Left ventricle myocardium superior (tissue), 1 donor: ENCODE measurements at places on chromosomes 5 and 9. TPM values are rescaled to one million over a fixed set of nuclear protein-coding genes. Genes with fewer than 3 reads are reported as not detected.
A peak's percentile ranks its signal among the peaks of the same experiment; 100 is the strongest.

GRCh38 chr5:170523142-170523551 is 19.3 kb downstream of the KCNIP1 start:
- DNase-seq, result no peak

COL15A1 gene
- total RNA-seq, result 47.2 TPM

DNA sequence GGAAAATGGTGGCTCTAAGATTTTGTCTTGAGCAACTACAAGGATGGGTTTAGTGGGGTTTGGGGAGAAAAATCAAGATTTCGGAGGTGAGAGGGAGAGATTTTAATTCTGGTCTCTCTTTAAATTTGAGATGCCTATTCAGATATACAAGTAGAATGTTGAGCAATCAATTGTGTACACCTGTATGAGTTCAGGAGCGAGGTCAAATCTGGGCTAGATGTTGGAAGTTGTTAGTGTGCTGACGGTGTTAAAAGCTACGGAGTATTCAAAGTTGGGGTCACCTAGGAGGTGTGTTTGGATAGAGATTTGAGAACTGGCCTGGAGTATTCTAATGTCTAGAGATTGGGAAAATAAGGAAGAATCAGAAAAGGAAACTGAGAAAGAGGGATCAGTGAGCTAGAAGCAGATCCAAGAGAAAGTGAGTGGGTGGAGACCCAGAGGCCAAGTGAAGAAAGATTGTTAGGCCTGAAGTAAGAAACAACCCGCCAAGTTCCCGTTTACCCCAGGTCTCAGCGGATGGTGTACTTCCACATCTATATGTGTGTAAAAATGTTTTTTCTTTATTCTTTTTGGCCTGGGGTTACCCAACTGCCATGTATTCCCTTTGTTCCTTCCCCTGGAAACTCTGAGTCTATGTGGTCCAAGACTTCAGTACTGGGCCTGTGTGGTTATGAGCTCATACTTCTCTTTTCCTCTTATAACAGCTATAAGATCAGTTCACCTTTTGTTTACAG is 11.9 kb upstream of the ARHGAP26 start:
- no peak for DNase-seq

DNA sequence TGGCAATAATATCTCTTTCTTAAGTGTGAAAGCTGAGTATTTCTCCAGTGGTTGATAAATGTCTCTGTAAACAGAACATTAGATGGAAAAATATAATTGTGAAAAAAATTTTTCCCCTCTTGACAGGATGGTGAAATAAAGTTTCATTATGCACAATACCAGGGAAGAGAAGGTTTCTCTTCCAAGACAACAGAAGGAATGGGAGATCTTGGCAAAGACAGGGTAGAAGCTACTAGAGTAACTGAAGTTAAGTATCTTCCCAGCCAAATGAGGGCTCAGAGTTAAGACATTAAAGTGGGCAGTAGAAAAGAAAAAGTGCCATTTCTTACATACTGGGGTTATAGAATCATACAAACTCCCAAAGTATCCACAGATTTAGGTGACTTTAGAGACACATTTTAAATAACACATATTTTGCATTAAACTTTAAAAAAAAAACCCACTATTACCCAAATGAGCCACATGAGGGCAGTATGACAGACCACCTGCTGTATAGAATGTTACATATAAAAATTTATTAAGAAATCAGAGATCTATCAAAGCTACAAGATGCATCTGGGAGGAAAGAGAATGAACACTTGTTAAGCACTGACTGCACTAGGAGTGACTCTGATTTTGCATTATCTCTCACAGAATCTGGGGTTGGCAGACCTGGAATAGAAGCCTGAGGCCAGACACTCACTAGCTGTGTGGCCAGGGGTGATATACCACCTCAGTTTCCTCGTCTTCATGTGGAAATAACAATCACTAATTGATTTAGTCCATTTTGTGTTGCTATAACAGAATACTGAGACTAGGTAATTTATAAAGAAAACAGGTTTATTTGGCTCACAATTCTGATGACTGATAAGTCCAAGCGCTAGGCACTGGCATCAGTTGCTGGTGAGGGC is 98.5 kb downstream of the ARSB start:
- DNase-seq, result no peak

LECT2 gene
- not detected for total RNA-seq

GRCh38 chr9:83511051-83511450 is 27.1 kb downstream of the FRMD3 start:
- DNase-seq, result no peak

DNA sequence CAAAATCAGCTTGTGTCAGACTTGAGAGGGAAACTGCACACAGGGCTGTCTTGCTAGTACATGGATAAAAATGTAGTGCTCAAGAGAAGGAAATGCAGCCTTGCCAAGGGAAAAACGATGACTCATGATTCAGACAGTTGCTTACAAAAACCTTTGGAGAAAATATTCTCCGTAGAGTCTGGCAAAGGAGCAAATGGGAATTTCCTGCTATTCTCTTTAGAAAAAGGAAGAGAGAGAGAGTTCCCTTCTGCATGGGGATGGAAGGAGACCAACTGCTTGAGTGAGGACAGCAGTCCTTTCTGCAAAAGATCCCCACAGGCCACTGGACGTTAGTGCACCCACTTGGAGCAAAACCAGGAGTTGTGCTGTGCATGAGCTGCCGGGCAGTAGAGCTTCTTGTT is 7.6 kb downstream of the IFNB1 start:
- peak; percentile 29 for DNase-seq

DNA sequence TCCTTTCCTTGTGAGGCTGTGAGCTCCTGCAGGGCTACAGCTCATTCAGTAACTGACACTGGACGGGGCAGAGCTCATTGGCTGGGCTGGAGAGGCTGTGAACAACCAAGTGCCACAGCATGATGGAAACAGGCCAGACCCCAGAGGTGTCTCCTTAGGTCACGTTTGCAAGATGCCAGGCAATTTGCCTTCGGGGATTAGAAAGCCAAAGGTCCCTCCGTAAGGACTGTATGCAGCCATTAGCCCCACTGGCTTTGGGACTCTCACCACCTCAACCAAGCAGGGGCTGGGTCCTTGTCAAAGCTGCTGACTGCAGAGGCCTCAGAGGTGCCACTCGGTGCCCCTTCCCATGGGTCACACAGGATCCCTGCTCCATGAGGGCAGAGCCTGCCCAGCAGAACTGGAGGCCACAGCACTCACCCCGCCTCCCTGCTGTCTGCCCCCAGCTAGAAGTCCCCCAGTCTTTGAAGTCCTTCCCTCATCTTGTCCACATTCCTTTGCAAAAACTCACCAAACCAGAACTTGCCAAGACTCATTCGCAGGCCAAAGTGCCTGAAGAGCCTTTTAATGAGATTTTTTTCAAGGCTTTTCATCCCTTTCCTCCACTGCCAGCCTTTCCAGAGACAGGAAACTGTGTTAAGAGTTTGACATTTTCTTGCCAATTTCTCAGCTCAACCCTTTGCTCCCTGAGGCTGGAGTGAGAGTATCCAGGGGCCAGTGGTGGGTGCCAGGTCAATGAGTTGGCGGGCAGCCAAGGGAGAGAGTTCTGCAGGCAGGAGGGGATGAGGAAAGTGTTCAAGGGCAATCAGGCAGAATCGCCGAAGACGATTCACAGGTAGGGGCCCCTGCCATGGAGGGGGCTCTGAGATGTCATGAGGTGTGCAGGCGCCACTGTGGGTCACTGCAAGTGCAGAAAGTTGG is 39.7 kb upstream of the SLC25A51 start:
- peak; percentile 50 for DNase-seq

TMEM171 gene
- total RNA-seq, result not detected

GRCh38 chr5:151694035-151694485 is 7.3 kb upstream of the SPARC start:
- no peak for DNase-seq

DNA sequence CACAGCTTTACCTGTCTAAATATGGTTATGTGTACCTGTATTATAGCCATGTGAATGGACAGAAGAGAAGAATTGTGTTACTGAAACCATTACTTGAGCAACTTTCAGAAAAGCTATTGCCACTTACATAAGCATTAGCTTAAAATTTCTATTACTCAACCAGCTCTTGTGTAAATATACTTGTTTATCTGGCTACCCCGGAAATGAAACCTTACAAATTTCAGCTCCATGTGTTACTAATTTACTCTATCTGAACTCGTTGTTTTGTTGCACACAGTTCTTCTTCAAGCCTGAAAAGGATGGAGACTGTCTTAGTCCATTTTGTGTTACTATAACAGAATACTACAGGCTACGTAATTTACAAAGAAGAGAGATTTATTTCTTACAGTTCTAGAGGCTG is 22.5 kb upstream of the ADAMTSL1 start:
- no peak for DNase-seq

- peak; percentile 82 for DNase-seq
Observed at GRCh38 chr9:92650839-92651621, 18.9 kb downstream of the IPPK start.
